HuH-7 (cell line): ENCODE measurements at places on chromosomes 16 and 17.

- DNase-seq = no peak
Observed at GRCh38 chr17:50565402-50566350, 5.2 kb downstream of the CACNA1G start.

DNA sequence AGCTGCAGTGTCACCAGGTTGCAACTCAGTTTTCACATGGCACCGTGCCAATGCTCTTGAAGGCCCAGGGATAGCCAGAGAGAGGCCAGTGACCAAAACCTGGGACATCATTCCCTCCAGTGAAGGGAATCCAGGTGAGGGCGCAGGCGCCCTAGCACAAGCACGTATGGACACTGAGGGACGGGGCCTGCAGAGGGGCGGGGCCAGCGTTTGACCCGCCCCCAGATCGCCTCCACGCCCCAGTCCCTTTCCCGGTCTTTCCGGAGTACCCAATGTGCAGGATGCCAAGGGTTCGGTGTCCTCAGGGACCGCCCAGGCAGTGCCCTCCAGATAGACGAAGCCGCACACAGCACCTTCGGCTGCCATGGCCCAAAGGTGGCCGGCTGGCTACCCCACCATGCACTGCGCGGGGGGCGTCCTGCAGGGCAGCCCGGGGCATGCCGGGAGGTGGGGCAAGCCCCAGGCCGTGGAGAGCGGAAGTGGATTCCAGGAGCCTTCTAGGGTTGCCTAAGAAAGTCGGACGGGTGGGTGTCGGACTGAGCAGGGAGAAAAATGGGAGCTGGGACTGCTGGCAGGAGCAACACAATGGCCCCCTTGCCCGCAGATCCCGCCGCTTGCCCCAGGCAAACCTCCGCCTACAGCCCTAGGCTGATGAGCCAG, 4.6 kb downstream of the SLC12A4 start:
- DNase-seq = no peak

- peak; percentile 66 for DNase-seq
Observed at GRCh38 chr17:72725433-72726068, 366.9 kb downstream of the SLC39A11 start.

GRCh38 chr16:11391576-11391975, 46.3 kb downstream of the RMI2 start:
- no peak for DNase-seq

DNA sequence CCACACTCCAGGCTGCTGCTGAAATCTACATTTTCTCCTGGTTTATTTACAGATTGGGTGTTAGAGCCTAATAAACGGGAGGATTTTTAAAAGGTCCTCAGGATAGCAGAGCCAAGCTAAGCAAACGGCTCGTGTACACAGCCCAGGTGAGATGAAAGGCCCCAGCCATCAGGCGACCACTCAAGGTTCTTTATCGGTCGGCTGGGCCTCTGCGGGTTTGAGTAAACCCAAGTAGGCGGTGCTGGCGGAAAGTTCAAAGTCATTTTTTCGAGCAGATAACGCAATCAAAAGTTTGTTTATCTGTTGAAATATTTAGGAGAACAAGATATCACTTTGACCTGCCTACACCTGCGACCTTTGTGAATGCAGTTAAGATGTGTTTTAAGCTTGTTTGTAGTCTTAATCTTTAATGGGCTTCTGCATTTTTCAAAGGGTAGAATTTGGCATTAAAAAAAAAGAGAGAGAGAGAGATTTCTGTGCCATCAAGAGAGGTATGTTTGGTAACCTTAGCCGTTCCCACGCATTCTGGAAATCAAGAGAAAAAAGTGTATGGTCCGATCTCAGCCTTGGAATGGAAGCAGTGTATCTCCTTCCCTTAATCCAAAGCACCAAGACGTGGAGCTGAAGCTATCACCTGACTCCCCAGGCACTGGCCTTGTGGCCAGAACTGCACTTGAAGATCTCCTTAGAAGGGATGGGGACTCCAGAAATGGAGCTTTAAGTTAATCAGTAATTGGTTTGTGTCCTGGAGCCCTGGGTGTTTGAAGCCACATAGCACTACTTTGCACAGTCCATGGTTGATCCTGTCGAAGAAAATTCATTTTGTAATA, 301.7 kb upstream of the IRX5 start:
- peak; percentile 30 for DNase-seq

DNA sequence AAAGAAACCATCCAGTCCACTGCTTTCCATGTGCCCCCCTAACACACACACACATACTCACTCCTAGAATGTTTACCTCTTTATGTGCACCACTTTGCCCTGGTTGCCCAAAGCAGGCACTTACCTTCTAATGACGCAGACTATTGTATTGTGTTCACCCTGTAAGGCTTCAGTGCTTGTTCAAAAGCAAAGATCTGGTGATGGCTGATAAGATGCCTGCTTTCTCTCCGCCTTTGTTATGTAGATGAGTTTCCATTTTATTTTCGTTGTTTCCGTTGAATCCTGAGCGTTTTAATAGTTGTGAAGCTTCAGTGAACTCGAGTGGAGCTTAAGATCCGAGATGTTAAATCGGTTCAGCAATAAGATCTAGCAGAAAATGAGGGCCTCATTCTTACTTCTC, 452.7 kb downstream of the TMEM114 start:
- no peak for DNase-seq

DNA sequence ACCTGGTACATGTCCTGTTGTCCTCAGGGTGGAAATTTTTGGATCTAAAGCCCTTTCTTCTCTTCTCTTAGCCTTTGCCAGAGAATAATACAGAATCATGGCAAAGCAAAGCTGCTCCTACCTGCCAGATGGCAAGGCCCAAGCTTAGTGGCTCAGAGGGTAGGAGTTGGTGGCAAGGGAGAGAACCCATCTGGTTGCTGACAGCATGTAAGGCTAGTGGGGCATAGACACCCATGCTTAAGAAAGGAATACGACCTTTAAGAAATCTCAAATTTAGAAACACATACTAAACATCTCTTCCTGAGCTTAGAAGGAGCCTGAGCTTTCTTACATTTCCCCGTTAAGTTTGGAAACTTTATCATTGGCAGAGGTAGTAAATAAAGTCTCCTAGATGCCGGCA, 395.0 kb upstream of the SOX9 start:
- DNase-seq = no peak

DNA sequence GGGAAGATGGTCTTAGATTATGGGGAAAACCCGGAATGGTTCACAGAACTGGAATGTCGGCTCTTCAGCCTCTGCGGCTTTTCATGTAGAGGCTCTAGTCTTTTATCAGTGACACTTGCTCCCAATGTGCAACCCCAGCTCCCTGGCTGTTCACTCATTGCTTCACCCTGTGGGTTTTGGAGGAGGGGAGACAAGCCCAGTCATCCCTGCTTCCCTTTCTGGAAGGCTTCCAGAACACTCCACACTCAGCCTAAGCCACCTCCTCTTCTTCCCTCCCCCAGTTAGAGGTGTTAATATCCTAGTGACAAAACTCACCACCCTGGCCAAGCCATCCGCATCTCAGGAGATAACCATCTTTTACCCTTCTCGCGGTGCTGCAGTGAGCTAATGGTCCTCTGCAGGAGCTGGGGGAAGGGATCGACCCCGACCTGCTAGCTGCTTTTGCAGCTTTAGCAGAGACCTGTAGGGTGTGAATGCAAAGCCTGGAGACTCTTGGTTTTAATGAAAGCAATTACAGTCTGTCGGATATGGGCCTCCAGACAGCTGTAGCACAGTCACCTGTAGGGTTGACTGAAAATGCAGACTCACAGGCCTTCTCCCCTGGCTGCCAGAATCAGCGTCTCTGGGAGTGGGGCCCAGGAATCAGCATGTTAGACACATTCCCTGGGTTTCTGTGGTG, 24.3 kb upstream of the LASP1NB start:
- no peak for DNase-seq

GRCh38 chr17:32636598-32637218, 149.9 kb downstream of the CDK5R1 start:
- no peak for DNase-seq
